ENCODE measurements at places on chromosomes 2 and 18.
A peak's percentile ranks its signal among the peaks of the same experiment; 100 is the strongest.

- no peak for DNase-seq
These were observed 153.4 kb downstream of the TNS1 start for GRCh38 chr2:217849154-217849975.

DNA sequence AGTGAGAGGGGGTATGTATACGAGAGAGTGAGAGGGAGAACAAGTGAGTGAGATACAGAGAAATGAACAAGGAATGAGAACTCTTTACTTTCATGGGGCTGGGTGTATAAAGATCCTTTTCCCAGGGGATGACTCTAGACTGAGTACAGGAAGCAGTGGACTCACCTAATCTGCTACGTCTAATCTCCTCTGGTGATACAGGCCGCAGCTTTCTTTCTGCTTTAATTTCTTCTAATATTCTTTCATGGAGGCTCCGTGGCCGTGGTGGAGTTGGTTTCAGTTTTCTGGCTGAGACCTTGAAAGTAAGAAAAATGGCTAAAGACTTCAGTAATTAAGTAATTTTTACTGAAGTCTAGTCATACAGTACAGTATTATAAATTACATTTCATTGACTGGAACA, 85.2 kb downstream of the PRELID3A start:
- no peak for DNase-seq

DNA sequence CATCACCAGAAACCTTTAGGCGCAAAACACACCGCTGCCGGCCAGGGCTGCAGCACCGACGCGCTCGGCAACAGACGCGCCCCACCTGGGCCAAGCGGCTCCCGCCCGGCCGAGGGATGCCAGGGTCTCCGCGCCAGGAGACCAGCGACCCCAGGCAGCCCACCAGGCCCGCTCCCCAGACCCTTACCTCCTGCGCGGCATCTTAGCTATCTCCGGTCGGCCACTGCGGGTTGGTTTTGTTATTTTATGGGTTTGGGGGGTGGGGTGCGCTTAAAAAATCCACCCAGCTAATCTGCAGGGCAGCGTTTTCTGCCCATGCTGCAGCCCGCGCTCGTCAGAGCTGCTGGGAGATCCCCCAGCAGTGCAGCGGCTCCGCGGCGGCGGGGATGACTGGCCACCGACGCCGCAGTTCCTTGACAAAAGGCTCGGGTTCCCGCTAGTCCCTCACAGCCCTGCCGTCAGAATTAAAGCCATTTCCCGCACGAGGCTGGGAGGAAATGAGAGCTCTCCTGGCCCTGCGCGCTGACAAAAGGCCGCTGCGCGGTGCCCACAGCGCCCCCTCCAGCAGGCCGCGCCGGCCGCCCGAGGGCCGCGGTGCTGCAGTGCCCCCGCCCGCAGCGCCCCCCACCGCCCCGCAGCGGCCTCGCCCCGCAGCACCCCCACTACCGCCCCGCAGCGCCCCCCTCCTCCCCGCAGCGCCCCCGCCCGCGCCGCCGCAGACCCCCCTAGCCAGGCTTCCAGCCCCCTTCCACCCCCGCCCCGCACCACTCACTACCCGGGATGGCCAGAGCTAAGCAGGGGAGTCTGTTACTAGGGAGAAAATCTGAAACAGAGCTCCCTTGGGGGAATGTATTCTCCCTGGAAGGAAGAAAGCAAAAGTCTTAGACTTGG, at the start of gene ADD2:
Gene ADD2 (minus strand): TSS at position 502 of the 891 bp plus-strand sequence. CDS start 61,792 bp downstream, outside the sequence.
- DNase-seq = peak; percentile 71

DNA sequence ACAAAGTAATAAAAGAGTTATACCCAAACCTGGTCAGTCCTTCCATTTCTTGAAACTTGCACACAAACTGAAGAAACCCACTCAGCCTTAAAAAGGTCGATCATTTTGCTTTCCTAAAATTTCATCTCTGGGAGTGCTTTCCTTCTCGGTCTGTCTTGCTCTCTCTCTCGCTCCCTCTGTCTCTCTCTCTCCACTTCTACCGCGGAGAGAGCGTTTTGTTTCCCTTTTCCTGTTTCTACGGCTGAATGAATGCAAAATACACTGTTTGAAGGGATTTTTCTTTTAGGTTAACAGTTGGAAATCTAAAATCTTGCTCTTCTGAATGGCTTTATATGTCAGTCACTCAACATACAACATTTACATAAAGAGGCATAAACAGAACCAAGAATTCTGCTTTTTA, 424.2 kb downstream of the TGIF1 start:
- DNase-seq = peak; percentile 49

DNA sequence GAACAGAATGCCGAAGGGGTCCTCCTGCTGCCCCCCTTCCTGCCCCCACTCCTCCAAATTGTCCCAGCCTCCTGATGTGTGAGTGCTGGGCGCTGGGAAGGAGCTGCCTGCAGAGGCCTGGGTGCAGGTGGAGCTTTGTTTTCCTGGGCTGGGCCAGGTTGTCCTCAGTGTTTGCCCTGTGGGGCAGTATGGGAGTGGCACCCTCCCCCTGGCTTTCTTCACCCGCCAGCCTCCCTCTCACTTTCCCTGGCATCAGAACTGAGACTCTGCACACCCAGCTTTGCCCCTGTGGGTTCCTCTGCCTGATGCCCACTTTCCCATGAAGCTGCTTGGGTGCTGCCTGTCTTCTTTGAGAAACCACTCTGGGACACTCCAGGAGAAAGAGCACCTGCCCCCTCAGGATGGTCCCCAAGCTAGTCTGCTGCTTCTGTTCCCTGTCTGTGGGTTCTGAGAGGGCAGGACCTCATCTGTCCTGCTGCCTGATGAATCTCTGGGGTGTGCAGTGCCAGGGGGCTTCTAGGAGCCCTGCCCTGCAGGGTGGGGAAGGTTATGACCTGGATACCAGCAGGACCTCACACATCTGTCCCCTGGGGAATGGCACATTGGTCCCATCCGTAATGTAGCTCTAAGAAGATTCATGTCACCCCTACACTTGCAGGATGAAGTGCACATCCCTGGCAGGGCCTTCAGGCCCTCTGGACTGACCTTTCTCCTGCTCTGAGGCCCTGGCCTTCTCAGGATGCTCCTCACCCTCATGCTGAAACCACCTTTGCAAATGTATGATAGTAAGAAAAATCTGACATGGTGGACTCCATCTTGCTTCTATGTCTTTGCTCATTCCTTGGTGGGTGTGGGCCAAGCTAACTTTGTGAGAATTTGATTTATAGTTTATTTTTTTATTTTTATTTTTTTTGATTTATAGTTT, 146.8 kb upstream of the HS6ST1 start:
- DNase-seq = no peak

DNA sequence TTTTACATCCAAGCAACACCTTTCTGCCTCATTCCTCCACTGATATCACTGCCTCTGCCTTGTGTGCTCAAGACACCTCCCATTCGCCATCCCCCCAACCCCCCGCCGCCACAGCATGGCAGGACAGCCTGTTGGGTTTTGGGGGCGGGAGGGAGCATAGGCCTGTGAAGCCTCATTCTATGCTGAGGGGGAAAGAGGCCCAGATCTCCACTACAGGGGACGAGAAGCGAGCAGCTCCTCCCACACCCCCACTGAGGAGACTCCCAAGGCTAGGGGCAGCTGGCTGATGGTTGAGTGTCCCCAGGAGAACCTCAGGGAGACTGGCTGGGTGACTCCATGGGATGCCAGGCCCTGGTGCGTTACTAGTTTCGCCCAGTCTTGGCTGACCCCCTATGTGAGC, 214.3 kb upstream of the SIX2 start:
- no peak for DNase-seq

GRCh38 chr18:48799724-48800315, 150.9 kb downstream of the SMAD7 start:
- DNase-seq = no peak

DNA sequence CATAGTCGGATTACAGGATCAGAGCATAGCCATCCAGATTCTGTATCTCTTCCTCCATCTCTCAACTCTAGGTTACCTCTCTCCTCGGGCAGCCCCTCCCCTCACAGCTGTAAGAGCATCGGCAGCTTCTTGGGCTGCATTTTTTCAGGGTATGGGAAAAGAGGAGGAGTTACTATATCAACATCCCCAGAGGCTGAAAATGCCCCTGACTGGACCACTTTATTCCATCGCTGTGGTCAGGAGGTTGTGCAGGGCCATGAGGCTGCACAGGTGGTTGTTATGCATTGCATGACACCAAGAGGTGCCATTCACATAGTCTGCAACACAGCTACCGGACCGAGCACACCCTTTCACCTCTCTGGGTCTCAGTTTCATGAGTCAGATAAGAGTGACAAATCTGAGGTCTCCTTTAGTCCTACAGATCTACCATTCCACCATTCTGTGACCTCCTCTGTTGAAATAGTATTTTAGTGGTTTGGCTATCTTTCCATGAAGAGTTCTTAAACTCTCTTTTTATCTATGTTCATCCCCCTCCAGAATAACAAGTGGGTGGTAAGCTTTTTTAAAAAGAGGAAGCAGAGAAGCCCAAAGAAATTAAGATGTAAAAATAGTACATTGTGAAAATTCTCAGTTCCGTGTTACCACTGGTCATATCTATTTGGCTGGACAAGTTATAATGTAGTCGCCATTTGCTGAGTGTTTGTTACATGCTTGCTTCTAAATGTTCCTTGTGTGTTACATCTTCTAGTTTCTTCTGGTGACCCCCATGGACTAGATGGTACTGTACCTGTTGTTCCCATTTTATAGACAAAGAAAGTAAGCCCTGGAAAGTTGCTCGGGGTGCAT, 56.6 kb upstream of the SLC1A4 start:
- no peak for DNase-seq

GRCh38 chr2:47073217-47073616, 81.9 kb downstream of the STPG4 start:
- DNase-seq = no peak

DNA sequence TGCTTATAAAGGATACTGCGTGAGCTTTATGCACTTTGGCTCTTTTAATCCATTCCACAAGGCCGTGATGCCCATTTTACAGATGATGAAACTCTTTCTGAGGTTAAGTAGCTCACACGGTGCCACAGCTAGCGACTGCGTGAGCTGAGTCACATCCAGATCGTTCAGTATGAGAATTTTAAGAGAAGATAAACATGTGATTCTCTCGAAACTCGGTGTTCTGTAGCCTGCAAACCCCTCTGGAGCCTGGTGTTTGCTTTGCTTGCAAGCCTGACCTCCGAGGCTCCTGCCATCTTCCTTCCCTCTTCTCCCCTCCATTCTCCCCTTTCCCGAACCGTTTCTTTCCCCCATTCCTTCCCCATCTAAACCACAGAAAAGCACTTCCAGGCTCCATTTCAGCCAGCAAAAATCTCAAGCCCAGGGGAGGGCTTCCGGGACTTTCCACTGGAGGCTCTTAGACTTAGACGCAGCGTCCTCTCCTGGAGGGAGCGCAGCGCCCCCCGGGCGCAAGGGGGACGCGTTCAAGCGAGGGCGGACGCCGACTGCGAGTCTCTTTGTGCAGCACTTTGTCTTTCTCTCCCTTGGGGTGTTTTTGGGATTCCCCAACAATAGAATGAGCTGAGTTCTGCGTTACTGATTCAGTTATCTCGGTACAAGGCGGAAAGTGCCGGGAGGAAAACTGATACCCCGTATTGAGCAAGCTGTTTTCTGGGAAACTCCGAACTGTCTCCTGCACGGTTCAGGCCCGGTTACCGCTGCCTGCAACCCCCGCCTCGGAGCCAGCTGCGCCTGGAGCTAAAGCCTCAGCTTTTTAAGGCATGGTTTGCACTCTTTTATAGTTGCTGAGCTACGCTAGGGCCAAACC, 38.0 kb downstream of the CYP1B1 start:
- DNase-seq = peak; percentile 61

DNA sequence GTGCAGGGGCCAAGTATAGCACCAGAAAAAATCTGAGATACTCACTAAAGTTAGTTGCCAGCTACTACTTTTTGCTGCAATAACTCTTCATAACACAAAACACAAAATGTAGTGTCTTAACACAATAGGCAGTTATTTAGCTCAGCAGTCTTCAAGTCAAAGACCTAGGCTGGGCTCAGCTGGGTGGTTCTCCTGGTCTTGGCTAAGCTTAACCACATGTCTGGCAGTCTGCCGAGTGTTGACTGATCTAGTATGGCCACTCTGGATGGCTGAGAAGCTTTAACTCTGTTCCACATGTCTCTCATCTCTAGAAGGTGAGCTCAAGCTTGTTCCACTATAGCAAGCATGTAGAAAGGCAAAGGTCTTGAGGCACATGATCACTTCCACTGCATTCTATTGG, 451.6 kb downstream of the SOX11 start:
- DNase-seq = no peak

DNA sequence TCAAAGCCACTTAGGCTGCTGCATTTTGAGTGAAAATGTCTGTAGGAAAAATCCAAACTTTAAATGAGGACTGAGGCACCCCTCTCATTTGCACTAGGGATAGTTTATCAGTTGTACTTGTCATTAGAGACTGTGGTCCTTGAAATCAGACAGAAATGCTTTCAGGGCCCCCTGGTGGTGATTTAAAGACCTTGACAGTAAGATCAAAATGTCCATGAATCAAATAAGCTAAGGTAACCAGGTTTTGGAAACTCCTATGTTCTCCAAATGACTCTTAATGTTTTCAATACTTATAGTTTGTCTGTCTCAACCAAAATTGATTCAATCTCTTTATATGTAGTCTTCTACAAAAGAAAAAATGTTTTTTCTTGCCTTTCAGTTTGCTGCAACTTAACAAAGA, 28.8 kb upstream of the DDX18 start:
- peak; percentile 56 for DNase-seq

- no peak for DNase-seq
These were observed 49.9 kb upstream of the PARD3B start for GRCh38 chr2:204495381-204495780.

DNA sequence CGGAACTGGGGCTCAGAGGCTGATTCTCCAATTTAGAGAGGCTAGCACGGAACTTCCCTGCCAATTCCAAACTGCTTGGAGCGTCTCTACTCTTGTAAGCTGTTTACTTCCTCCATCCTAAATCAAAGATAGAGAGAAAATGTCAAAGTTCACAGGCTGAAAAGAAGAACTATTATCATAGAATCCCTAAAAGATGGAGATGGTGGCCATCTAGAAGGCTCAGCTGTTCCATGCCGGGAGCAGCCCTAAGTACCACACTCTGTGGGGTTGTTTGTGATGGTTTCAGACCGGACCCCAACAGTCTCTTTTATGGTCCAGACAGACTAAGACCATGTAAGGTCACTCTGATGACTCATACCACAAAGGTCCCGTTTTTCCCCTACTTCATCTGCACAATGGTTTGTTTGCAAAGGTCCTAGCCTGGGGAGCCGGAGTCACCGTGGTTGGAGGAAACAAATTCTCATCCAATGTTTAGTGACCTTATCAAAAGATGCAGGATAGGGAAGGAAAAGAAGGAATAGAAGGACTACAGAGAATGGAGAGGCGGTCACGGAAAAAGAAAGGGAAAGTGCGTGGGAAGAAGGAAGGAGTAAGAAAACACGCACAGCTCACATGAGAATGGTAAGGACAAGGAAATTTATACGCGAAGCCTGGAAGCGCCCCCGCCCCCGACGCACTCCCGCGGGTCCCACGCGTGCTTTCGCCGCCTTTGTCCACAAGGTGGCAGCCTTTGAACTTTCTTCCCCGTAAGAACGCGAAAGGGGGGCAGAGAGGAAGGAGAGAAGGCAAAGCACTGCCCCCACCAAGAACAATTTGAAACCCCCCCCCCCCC, 453 bp upstream of the ANTXR1 start:
- DNase-seq = no peak

DNA sequence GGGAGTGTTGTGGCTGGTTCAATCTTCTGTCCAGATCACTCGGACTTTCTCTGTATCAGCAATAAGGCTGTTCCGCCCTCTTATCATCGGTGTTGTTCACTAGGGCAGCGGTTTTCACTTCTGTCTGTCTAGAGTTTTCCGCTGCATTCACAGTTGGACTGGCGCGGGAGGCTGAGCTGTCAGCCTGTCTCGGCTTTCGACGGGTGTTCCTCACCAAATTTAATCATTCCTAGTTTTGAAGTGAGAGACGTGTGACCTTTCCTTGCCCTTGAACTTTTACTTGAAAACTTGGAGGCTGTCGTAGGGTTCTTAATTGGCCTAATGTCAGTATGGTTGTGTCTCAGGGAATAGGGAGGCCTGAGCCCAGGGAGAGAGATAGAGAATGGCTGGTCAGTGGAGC, 108.3 kb downstream of the NFATC1 start:
- DNase-seq = no peak
